ENCODE measurements at places on chromosomes 2 and 18.
A peak's percentile ranks its signal among the peaks of the same experiment; 100 is the strongest.

DNA sequence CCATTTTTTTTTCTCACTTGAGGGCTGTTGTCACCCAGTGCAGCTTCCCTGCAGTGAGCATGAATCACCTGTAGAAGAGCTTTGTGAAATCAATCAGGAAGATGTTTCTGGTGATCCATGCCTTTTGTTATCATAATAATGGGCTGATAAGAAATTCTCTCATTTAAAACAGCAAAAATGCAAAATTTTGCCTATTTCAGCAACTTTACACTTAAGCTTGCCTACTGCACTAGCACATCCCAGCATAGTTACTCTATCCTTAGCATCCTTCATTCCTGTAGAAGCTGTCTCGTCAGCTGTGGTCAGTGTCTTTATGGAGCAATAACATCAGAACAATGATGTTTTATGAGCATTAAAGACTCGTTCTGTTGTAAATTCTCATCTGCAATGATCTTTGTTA is 178.6 kb upstream of the ZNF804A start:
- no peak for DNase-seq

DNA sequence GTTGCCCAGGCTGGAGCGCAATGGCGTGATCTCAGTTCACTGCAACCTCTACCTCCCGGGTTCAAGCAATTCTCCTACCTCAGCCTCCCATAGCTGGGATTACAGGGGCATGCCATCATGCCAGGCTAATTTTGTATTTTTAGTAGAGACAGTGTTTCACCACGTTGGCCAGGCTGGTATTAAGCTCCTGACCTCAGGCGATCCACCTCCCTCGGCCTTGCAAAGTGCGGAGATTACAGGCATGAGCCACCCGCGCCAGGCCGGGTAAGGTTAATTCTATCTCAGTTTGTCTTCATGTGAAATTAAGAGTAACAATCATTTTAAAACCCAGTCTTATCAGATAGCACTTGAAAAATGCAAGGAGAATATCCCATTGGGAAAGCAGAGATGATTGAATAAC is 1681.7 kb upstream of the DDX18 start:
- no peak for DNase-seq

DNA sequence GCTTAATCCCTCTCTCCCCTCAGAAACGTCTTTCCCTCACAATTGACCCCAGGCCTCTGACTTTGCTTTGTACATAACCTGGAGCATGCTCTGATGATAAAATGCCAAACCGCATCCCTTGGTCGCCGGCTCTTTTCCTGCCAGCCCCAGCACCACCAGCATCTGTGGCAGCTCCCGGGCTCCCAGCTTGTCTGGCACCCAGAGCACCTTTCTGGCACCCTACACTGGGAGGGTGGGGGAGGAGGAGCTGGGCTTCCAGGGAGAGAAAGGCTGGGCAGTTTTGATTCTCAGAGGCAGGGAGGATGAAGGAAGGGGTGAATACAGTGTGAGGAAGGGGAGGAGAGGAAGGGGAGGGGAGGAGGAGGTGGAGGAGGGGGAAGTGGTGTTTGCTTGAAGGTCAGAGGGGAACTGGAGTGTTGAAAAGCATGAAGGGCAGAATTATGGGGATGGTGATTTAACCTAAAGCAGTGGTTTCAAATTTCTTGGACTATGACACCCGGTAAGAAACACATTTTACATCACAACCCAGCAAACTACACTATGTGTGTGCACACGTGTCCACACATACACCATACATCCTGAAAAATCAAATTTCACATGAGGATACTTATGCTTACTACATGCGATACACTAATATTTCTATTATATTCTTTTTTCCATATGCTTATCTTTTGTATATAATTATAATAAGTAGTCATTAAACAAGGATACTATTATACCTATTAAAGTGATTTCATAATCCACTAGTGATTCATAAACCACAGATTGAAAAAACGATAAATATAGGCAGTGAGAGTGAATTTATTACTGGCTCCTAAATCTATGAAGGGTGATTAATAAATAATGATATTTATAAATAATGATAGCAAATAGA is 30.0 kb upstream of the IGFBP2 start:
- DNase-seq, result no peak

- DNase-seq, result no peak
These were observed 221.3 kb downstream of the BCL2 start for GRCh38 chr18:63098018-63098981.

- no peak for DNase-seq
These were observed 133.7 kb downstream of the RHBDD1 start for GRCh38 chr2:226969417-226970080.

- no peak for DNase-seq
These were observed 244.1 kb downstream of the LOXHD1 start for GRCh38 chr18:46412916-46413315.

GRCh38 chr2:224268441-224268840 is 133.5 kb downstream of the FAM124B start:
- no peak for DNase-seq

DNA sequence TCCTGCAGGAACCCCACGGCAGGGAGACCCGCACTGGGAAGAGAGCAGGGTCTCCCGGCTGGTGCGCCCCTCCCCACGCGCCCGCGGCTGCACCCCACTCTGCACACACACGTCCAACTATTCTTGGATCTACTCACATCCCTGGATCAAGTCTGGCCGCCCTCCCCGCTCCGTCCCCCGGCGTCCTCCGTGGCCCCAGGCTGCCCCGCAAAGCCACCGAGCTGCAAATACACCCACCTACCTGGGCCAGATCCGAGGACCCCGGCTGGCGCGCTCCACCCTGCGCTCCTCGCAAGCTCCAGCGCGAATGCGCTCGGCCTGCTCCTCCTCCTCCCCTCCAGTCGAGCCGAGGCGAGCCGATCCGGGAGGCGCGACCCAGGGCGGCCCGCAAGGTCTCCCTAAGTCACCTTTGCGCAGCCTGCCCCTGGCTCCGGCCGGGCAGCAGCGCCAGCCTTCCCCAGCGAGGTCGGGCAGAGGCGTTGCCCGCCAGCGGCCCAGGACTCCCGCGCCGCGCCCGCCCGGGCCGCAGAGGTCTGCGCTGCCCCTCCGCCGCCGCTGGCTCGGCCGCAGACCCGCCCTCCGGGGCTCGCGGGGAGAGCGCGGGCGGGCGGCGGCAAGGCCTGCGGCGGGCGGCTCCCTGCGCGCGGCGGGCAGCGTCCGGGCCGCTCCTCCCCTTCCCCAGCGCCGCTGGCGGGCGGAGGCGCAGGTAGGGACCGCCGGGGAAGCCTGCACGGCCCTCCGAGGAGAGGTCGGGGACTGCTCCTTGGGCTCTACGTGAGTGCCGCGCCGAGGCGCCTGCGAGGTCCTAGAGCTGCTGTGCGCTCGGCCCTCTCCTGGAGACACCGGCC is 126.0 kb downstream of the OSBPL1A start:
- peak; percentile 20 for DNase-seq

DNA sequence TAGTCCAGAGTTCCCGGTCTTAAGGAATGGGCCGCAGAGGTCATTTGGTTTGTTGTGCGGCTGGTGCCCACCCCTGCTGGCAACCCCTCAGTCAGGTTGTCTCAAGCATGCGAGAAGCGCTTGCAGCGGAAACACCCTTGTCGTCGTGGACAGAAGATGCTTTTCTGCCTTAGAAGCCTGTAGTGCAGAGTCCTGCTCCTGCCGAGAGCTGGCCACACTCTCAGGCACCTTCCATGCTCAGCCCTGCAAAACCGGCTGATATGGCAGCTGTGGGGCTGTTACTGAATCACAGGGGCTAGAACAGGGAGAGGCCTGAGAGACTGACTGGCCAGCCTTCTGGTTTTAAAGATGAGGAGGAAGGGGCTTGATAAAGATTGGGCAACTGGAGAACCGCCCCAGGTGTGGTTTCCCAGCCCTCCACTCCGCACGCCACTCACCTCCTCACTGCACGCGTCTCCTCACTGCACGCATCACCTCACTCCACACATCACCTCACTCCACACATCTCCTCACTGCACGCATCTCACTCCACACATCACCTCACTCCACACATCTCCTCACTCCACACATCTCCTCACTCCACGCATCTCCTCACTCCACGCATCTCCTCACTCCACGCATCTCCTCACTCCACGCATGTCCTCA is 103.6 kb downstream of the USP40 start:
- no peak for DNase-seq

- no peak for DNase-seq
These were observed 3.4 kb downstream of the OTX1 start for GRCh38 chr2:63053889-63054602.

DNA sequence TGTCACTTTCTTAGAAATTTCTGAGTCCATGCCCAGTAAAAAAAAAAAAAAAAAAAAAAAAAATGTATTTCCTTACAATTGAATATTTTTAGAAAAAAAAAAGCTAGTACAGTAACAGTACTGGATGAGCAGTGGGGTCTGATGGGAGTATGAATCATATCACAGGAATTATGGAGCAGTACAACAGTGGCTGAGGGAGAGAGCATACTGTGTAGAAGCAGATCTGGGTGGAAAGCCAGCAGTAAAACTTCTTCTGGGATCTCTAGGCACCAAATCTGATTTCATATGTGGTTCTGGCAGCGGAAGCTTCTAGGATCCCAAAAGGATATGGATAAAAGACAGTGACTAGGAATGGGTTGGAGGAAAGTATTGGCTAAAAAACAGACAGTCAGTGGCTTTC is 414.9 kb upstream of the FSHR start:
- no peak for DNase-seq

DNA sequence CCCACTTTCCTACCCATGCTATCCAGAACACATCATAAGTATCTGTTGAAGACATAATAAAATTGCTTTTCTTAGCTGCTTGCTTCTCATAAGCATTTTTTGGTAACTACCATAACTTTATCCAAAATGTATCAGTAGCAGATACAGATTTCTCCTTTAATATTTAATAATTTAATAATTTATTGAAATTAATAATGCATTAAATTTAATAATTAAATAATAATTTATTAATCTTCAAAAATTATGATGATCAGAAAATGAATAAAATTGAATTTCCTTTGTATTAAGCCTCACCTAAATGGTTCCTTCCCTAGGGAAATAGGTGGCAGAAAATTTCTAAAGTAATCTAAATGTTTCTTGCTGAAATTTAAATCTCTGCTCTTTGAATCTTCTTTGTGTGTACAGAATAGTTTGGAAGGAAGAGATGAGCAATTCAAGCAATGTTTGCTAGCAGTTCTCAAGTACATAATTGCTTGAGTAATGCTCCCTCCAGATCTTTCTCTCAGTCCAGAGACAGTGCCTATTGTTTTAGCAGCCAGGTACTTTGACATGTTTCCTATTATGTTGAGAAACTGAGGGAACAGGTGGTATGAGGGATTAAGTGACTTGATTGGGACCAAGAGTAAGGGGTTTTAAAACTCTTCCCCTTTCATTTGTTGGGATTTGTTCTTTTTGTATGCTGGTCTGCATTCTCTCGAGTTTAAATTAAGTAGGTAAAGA is 123.1 kb upstream of the CYP26B1 start:
- no peak for DNase-seq

DNA sequence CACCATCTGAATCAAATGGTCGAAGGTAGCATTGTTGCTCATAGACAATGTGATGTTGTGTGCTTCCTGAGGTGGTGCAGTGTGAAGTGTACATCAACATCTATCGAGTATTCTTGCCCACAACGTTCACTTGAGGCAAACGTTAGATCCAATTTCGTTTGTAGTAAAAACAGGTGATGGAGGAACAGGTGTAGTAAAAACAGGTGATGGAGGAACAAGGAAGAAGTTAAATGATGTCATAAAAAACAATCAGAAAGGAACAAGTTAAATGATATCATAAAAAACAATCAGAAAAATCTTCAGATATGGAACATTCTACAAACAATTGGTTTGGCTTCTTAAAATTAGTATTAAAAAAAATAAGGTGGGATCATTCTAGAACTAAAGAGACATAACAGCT is 11.3 kb downstream of the WDR7 start:
- no peak for DNase-seq

DNA sequence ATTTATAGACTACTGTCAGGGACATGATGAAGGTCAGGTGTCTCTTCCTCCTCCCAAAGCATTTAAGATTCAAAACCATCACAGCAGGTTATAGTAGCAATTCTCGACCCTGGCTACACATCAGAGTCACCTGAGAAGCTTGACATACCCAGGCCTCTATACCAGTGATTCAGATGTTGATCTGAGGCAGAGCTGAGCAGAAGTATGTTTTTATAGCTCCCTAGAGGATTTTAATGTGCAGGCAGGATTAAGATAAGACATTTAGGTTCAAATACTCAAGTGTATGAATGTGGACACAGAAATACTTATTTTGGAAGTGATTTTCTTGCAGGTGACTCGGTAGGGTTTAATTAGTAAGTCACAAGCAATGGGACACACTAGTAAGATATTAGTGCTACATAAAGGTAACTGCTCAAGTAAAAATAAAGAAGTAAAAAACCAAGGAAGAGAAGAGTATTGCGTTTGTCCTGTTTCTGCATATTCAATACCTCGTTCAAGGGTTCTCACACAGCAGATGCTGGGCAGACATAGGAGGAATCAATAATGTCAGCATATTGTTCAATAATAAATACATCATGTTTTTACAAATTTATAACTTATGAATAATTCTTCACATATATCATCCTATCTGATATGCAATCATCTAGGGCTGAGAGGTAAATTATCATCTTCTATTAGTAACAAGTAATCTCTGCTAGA is 7.0 kb downstream of the GCFC2 start:
- no peak for DNase-seq

DNA sequence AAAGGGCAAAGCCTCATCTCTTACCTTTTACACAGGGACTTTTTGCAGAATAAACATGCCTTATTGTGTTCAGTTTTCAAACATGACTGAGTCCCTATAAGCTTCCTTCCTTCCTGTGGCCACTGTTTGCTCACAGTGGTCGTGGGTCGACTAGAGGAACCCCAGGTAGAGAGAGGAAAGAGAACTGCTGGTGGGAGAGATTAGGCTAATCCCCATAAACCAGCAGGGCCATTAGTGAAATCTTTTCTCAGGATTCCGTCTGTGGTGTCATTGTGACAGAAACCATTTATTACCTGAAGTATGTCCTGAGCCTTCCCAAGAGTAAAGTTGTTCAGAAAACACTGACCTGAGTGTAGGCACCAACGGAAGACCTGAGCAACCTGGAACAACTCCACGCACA is 21.3 kb upstream of the BOD1L2 start:
- no peak for DNase-seq

GRCh38 chr2:226873826-226874225 is 38.0 kb downstream of the RHBDD1 start:
- DNase-seq, result no peak

- DNase-seq, result no peak
These were observed 71.2 kb downstream of the CTAGE1 start for GRCh38 chr18:22346401-22346952.

- DNase-seq, result peak; percentile 63
These were observed 634 bp downstream of the SPATS2L start for GRCh38 chr2:200306931-200307723.

- no peak for DNase-seq
These were observed 18.7 kb downstream of the EML4 start for GRCh38 chr2:42187886-42188285.

GRCh38 chr18:78741381-78742217 is 238.0 kb upstream of the SALL3 start:
- DNase-seq, result no peak

DNA sequence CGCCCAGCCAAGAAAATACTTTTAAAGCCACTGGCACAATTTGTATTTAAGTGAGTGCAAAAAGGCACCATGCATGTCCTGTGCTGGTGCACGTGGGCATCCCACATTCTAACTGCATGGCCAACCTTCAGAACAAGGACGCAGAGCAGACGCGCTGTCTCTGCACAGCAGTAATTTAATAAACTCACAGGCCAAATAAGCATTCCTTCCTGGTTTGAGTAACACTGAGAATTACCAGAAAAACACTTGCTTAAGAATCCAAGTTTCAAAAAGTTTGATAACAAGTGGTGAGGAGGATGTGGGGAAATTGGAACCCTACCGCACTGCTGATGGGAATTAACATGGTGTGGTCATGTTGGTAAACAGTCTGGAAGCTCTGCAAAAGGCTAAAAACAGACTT is 38.7 kb downstream of the RPL31 start:
- DNase-seq, result no peak

GRCh38 chr18:26252411-26252810 is 26.2 kb downstream of the TAF4B start:
- DNase-seq, result no peak

Measured in amygdala (tissue), 56 donors.